Right forelimb (tissue), 1 donor: ENCODE measurements at places on chromosomes 11 and 22.

GRCh38 chr11:33157103-33158027 lies 3.9 kb downstream of the CSTF3 start:
- DNase-seq = no peak

- DNase-seq = no peak
Measured at GRCh38 chr11:64850979-64851567, 6.6 kb upstream of the CDC42BPG start.

DNA sequence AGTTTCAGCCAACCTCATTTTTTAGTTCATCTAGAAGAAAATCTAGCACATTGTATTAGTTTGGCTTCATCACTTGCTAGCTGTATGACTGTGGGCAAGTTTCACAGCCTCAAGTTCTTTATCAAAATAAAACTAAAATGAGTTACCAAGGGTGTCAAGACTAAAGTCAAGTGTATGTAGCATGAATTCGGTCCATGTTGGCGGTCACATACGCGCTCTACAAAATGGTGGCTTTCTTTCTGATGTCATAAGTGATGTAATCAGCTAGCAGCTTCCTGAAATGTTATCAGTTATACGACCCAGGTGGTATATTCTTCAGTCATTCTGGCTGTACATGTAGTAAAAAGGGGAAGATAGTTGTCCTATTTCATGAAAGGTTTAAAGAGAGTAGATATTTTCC lies 50.5 kb downstream of the POLD3 start:
- no peak for DNase-seq

DNA sequence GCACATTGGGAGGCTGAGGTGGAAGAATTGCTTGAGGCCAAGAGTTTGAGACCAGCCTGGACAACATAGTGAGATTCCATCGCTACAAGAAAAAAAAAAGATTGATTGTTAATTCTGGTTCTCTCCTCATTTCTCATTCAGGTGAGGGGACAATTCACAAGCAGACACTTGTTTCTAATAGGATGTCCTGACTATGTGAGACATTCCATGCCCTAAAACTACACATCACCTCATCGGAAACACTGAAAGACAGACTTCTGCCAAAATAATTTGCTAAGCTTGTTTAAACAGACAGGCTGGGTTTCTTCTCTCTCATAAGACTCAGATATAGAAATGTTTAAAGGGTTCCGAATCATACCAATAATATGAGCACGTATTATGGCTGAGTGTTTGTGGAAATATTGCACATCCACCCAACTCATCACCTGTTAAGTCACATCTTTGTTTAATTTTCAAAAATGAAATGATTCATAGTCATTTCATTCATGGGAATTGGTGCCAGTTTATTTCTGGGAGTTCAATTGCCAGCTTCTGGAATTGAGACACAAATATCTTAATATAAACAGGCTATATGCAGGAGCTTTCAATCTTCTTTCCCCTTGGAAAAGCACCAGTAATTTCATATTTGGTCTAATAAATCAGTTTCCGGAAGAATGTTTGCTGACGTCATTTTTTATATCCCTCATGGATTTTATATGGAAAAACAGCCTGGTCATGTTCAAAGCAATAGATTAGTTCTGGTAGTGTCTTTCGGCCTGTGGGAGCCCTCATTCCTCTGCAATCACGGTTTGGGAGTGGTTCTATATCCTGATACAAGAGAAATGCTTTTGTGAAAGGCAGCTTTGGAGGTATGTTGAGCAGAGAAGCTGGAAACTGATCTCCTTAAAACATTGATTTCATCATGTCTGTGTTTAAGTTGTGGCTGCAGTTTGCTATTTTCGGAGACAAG lies 87.0 kb downstream of the BDNF start:
- no peak for DNase-seq

- DNase-seq = no peak
Measured at GRCh38 chr11:72812967-72813739, 1.1 kb upstream of the ATG16L2 start.

- DNase-seq = no peak
Measured at GRCh38 chr11:40924915-40925314, 534.5 kb downstream of the LRRC4C start.

- no peak for DNase-seq
Measured at GRCh38 chr22:36395055-36395849, 7.5 kb upstream of the MYH9 start.

DNA sequence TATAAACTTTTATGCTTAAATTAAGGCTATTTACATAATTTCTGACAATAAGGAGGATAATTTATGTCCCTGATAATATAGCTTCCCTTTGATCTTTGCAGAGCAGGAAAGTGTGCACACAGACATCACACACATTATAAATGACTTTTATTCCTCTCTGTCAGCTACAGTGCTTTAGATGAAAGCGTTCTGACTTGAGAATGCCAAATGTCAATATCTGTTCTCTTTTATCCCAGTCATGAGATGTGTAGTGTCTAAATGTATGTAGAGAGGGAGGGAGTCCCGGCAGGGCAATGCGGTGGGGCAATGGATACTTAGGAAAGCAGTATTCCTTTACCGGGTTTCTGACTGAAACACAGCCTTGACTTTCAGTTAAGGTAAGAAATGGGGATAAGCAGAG lies 225.4 kb upstream of the CHORDC1 start:
- no peak for DNase-seq

- DNase-seq = no peak
Measured at GRCh38 chr11:27596388-27596787, 89.8 kb upstream of the LIN7C start.

GRCh38 chr22:20918663-20919218 lies 1.5 kb downstream of the CRKL start:
- no peak for DNase-seq

- DNase-seq = no peak
Measured at GRCh38 chr11:120268686-120269085, 28.7 kb downstream of the POU2F3 start.

- DNase-seq = no peak
Measured at GRCh38 chr11:3703383-3703782, 32.2 kb upstream of the CHRNA10 start.

- DNase-seq = no peak
Measured at GRCh38 chr22:33893512-33893911, 26.8 kb downstream of the LARGE1 start.

GRCh38 chr11:36304351-36304750 lies 8.3 kb downstream of the PRR5L start:
- no peak for DNase-seq

- DNase-seq = no peak
Measured at GRCh38 chr22:38422611-38423511, 32.1 kb downstream of the KCNJ4 start.

- no peak for DNase-seq
Measured at GRCh38 chr11:10397226-10397987, 57.7 kb upstream of the AMPD3 start.

GRCh38 chr11:16382638-16383380 lies 26.5 kb upstream of the SOX6 start:
- no peak for DNase-seq

GRCh38 chr11:68035266-68035876 lies 3.5 kb upstream of the TCIRG1 start:
- DNase-seq = no peak

GRCh38 chr22:24996420-24996952 lies 44.0 kb downstream of the KIAA1671 start:
- DNase-seq = peak; percentile 64

- DNase-seq = no peak
Measured at GRCh38 chr11:129825380-129825779, 9.7 kb downstream of the TMEM45B start.

GRCh38 chr11:118212131-118212725 lies 12.6 kb downstream of the JAML start:
- no peak for DNase-seq

- no peak for DNase-seq
Measured at GRCh38 chr11:12196308-12196707, 85.9 kb downstream of the MICAL2 start.
